ENCODE measurements at places on chromosomes 7 and 10.

- DNase-seq: no peak
Measured at GRCh38 chr10:131979336-131979735, 2.4 kb downstream of the BNIP3 start.

DNA sequence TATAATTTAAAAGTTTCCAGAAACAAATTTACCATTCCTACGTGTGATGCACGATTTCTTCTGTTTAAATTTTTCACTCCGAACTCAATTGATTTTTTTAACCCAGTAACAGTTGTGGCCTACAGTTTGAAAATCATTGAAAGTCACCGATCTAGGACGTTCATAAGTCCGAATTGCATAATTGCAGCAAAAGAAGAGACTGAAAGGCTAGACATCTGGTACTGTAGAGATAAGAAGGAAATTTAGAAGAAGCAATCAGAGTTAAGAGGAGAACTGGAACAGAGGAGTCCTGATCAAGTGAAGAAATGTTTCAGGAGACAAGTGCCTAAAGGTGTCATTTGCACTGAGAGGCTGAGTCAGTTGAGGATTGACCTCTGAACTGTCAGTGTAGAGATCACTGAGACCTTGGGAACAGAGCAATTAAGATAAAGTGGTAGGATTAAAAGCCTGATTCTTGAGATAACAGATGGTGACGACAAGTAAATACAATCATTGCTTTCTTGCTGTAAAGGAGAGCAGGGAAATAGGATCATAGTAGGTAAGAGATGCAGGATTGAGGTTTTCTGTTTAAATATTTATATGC, 73.5 kb downstream of the ZFAND4 start:
- no peak for DNase-seq

DNA sequence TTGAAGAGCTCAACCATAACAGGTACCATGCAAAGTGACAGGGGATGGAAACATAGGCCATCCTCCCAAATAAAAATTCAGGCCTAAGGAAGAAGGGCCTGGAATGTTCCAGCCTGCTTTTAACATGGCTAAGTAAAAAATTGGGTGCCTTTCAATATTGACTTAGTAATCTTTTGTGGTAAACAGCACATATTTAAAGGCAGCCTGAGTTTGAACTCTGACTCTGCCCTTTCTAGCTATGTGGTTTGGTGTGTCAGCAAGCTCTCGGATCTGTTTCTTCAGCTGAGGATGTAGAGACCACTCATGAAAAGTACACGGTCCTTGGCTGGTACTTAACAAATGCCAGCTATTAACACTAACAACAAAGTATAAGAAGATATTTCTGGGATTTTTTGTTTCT, 191.8 kb upstream of the CDCA7L start:
- DNase-seq: no peak

DNA sequence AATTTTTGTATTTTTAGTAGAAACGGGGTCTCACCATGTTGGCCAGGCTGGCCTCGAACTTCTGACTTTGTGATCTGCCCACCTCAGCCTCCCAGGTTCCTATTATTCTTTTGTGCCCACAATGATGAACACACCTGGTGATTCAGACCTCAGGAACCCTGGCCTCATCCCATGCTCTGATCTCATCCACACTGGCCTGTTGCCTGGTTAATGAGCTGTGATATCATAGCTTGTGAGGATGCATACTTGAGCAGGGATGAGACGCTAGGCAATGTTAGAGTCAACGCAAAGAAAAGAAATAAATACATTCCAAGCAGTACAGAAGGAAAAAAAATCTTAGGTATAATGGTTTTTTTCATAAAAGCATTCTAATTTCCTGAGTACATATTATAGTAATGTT, 82.4 kb upstream of the RNF32 start:
- no peak for DNase-seq

- no peak for DNase-seq
Measured at GRCh38 chr10:131841661-131842139, 59.1 kb upstream of the PPP2R2D start.

GRCh38 chr7:97317575-97317974, 200.1 kb downstream of the SDHAF3 start:
- no peak for DNase-seq

- no peak for DNase-seq
Measured at GRCh38 chr7:43700646-43701499, 28.4 kb downstream of the COA1 start.

- no peak for DNase-seq
Measured at GRCh38 chr10:112585126-112585525, 138.1 kb downstream of the VTI1A start.

- DNase-seq: no peak
Measured at GRCh38 chr7:87624628-87625027, 3.6 kb upstream of the RUNDC3B start.

DNA sequence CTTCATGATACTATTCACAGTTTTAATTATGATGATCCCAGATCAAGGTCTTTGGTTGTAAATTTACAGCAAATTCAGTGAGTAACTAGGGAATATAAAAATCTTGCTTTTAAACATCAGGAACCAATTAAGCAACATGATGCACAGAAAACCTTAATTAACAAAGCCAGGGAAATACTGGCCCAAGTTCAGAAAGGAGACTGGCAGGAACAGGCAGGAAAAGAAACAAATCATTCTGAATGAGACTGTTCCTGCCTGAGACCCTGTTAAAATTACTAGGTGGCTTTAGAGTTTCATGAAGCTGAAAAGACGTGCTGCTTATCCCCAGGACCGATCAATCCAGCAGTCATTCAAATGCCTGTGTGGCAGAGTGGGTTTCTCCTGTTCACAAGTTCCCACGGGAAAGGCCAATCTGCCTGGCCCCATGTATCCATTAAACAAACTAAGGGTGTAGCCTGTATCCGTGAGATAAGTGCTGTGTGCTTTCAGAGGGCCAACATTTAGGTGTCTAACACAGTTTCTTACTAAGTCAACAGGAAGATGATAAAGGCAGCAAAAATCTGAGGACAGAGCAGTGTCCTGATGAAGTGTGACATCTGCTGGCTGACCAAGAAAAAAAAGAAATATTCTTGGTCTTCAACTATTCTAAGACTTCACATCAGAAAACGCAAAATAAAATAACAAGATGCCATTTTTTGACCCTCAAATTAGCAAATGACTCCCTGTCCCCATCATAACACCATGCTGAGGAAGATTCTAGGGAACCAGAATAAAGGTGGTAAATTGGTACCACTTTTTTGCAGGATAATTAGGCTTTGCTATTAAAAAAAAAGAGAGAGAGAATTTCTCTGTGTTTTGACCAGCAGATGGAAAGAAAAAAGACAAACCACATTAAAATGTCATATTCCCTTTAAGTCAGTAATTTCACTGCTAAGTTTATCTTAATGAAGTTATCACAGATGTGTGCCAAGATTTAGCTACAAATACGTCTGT, 34.2 kb downstream of the PUS7 start:
- DNase-seq: no peak

GRCh38 chr10:77176232-77176631, 461.4 kb downstream of the KCNMA1 start:
- no peak for DNase-seq

DNA sequence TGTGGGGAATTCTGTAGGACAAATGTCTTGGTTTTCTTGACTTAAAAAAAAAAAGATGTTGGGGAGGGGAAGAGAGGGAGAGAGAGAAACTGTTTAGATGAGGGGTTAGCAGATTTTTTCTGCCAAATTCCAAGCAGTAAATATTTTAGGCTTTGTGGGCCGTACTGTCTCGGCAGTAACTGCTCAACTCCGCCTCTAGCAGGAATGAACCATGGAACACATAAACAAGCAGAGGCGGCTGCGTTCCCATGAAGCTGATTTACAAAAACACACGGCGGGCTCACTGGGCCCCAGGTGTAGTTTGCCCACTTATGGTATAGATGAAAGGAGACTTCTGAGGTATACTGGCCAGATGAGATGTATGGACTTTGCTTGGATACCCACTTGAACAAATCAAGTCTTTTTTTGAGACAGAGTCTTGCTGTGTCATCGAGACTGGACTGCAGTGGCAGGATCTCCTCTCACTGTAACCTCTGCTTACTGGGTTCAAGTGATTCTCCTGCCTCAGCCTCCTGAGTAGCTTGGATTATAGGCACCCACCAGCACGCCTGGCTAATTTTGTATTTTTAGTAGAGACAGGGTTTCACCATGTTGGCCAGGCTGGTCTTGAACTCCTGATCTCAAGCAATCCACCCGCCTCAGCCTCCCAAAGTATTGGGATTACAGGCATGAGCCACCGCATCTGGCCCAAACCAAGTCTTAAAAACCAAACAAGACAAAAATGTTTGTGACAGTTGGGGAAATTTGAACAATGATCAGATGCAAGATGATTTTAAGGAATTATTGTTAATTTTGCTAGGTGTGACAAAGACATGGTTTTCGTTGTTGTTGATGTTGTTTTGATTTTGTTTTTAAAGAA, 9.7 kb upstream of the ADAMTS14 start:
- DNase-seq: no peak

GRCh38 chr10:35924759-35925158, 282.7 kb upstream of the FZD8 start:
- DNase-seq: no peak

GRCh38 chr10:85786401-85786899, 580.1 kb downstream of the GRID1 start:
- DNase-seq: no peak

DNA sequence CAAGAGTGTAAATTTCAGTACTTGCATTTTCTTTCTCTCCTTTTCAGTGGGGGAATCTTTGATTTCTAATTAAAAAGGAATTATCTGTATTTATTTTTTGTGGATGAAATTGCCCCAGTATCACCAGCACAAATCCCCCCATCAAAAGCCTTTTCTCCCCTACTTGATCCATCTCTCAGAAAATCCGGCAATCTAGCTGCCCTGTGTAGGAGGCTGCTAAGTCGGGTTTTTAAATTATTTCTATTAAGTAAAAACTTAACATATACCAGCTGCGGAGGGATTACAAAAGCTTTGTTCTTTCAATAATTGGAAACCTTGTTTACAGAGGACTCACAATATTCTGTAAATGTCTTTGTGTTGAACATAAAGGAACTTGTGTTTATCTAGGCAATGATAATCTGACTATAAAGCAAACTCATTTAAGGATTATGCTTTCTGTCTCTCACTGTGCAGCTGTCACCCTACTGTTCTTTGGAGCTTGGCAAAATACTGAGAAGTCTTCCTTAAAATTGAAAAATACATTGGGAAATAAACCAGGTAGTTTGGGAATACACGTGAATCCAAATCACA, 177.4 kb upstream of the PRR15 start:
- DNase-seq: no peak

- DNase-seq: no peak
Measured at GRCh38 chr7:39621261-39621660, 2.1 kb upstream of the RALA start.

DNA sequence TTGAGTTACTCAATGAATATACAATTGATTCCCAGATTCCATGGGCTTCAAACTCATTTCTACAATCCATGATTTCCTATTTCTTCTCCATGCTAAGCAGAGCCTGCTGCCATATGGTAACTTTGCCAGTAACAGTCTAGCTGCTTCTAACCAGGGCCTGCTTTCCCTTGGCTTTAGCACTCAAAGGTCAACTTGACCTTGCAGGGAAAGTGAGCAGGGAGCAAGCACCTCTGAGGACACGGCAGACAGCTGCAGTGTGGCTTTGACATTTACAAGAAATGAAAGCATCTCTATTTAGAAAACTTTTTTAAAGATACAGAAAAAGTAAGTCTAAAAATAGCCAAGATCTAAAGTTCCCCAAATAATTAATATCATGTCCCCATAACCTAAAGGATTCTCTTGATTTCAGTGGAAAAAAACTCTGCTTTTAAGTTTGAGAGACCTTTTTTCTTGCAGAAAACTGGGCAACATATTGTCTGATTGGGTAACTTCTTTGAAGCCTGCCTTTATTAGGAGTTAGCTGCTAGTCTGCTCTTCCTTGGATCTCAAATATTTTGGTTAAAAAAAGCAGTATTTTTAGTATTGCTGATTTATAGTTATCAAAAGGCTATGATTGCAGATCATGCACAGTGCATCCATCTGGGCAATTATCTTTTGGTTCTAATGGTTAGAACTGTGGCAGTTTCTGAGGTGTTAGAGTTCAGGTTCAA, 257.9 kb downstream of the AHR start:
- no peak for DNase-seq

DNA sequence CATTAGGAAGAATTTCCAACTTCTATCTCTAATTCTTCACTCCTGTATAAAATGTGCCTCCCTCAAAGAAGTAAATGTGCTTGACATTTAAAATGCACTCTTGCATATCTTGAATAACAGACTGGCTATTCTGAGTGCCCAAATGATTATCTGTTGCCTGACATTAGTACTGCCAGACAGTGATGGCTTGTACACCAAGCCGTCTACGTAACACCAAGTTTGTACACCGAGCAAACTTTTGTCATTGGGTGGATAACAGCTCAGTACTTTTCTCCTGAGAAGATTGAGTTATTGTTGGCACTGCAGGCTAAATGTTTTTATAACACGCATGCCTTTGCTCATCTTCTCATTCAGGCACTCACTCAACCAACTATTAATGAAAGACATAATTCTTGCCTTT, 137.2 kb downstream of the DOCK4 start:
- DNase-seq: no peak

DNA sequence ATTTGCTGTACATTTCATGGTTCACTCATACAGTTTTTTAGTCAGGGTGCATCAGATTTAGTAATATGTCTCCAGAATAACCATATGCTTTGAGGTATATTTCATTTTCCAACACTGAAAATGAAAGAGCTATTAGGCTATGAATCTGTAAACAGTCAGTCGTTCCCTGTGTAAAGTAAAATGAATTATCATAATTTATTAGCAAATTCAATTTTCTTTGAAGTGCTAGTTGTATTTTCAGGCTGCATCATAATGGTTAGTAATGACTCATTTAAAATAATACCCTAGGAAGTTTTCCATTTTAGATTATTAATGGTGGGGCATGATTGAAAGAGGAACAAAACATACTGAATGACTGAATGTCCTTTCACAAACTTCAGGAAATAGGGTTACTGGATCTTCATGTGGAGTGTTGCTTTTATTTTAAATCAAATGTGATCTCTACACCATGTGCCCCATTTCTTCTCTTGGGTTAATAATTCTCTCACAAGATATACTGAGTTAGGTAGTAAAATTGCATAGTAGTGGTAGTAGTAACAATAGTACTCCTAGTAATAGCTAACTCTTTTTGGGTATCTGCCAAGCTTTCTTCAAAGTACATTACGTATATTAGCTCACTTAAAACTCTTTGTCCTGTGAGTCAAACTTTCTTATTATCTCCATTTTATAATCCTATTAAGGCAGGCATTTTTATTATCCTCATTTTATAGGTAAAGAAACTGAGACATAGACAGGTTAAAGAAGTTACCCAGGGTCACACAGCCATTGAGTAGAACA, 476.5 kb downstream of the SUGCT start:
- no peak for DNase-seq

DNA sequence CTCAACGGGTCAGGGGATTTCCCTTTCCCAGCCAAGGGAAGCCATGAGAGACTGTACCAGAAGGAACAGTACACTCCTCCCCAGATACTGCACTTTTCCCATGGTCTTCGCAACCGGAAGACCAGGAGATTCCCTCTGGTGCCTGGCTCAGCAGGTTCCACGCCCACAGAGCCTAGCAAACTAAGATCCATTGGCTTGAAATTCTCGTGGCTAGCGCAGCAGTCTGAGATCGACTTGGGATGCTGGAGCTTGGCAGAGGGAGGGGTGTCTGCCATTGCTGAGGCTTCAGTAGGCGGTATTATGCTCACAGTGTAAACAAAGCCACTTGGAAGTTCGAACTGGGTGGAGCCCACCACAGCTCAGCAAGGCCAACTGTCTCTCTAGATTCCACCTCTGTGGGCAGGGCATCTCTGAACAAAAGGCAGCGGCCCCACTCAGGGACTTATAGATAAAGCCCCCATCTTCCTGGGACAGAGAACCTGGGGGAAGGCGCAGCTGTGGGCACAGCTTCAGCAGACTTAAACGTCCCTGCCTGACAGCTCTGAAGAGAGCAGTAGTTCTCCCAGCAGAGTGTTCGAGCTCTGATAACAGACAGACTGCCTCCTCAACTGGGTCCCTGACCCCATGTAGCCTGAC, 29.6 kb downstream of the SLC16A12 start:
- no peak for DNase-seq
